ENCODE measurements at places on chromosomes 11 and 22.

DNA sequence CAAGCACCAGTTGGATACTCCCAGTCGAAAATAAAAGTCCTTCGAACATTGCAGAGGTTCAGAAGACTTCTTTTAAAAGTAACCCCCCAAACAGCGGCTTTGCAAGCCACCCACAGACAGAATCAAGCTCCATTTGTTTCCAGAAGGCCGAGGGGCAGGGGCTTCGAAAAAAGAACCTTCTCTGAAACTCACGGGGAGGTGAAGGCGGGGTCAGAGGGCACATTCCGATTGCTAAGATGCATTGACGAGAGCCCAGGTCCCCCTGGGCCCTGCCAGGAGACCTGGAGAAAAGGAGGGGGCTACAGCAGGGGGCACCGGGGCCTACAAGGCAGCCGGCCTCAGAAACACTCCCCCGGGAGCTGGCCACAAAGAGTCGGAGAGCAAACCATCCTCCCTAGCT is 306.8 kb downstream of the MN1 start:
- DNase-seq: no peak

DNA sequence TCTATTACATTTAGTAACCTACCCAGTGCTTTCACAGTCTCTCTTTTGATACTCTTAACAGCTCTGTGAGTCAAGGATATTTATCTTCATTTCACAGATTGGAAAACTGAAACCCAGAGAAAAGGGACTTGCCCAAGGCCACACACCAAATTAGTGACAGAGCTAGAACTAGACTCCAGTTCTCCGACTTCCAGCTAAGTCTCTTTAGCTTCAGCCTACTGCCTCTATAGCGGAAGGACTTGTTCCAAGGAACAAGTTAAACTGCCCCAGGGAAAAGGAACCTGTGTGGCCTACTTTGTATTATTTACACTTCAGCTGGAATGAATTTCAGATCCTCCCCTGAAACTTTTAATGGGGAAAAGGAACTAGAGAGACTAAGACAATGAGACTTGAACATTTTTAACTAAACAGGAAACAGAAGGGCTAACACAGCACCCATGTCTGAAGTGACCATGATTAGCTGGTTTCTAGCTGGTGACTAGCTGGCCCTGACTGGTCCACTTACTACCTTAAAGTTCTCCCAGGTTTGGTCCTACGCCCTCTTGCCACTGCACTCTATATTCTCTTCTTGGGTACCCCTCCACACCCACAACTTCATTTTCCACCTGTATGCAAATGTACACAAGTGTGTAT is 1.3 kb downstream of the LRRC51 start:
- DNase-seq: no peak

DNA sequence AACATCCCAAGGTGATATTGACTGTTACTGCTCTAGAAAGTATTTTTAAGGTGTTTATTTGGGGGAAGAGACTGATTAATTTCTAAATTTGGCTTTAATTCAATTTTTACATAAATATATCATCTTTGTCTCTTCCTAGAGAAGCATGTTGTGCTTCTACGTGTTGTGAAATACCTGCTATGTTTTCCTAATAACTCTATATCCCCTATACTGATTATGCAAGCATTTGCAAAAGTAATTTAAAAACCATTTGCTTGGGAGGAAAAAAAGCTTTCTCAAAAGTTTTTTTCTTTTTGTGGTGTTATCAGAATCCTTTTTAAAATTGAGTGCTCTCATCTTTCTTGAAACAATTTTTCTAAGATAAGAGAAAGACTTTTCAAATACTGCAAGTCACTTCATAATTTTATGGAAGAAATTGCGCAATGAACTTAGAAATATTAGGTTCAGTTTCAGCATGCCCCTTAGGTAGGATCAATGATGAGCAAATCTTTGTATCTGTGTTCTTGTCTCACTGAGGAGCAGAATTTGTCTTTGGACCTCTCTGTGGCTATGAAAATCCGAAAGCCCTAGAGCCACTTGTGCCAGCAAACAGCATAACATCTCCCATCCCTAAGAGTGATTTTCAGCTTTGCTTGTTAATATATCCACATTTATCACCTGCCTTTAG is 7.4 kb upstream of the BLID start:
- no peak for DNase-seq

- DNase-seq: peak; percentile 57
Observed at GRCh38 chr11:82899186-82899820, 927 bp downstream of the PRCP start.

GRCh38 chr11:70720281-70720680 is 322.0 kb downstream of the CTTN start:
- DNase-seq: no peak

DNA sequence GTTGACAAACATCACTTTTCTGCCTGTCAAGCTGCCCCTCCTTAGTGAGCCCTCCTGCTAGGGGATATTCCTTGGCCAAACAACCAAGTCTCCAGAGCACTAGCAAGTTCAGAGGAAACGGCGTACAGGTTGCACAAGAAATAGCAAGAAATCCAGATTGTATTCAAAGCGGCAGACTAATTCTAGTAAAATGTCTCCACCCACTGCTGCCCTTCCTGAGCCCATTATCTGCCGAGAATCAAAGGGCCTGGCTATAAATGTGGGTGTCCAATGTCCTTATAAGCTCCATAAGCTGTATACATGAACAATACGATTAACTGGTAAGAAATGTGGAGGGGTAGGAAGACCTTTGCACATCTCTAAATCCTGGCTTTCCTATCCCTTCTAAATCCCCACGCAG is 44.0 kb upstream of the AKIP1 start:
- DNase-seq: no peak

- no peak for DNase-seq
Observed at GRCh38 chr11:114017723-114018122, 41.8 kb upstream of the ZBTB16 start.

DNA sequence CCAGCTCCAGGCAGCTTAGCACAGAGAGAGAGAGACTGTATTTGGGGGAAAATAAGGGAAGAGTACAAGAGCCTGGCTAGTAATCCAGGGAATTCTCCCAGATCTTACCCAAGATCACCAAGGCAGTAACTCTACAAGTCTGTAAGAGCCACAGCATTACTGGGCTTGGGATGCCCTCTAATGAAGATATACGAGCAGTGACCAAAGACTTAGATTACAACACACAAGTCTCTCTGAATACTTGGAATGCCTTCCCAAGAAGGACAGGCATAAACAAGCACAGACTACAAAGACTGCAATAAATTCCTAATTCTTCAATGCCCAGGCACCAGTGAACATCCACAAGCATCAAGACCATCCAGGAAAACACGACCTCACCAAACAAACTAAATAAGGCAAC is 17.7 kb downstream of the DNAJC24 start:
- no peak for DNase-seq

DNA sequence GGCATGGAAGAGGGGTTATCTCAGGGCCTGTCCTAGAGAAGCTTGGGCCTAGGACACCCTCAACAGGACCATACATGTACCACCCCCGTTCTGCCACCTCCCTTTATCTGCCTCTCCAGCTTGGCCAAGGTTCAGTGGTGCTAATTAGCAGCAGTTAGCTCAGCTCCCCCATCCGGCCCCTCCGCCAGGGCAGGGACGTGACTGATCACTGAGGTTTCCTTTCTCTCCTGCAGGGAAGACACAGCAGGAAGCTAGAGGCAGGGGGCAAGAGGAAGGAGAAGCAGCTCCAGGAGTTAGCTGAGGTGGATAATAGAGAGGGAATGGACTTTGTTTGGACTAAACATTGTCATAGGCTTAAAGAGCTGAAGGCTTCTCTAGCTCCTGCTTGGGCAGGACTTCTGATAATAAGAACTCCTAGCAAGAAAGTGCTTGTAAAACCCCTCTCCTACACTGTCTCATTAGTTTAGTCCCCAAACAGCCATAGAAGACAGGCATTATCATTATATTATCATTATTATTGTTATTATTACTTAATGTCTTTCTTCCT is 53.8 kb downstream of the BUD13 start:
- DNase-seq: peak; percentile 68

DNA sequence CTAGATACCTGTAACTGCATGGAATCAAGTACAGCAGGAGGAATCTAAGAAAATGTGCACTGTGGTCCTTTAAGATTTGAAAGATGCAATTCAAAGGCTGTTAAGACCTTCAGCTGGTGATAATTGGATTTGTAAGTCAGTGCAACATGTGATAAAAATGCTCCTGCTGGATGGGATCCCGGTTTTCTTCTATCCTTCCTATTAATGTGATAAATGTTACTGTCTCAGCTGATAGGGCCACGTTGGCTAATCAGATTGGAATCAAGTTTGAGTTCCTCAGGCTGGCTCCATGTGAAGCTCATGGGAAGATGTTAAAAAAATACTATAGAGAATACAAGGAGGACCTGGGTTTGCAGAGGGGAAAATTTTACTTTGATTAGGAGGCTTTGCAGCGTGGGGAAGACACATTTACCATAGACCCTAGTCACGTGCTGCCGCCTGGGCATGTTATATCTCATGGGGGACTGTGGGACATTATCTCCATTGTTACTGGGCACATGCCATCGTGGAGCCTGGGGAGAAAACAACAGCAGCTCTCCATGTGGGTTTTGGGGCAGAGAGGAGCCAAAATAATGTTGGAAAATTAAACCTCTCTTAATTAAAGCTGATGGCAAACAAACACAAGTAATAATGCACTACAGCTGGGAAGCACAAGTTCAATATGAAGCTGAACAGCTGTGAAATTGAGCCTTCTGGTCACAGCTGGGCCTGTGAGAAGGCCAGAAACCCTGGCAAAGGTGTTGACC is 652.5 kb downstream of the NTM start:
- no peak for DNase-seq

DNA sequence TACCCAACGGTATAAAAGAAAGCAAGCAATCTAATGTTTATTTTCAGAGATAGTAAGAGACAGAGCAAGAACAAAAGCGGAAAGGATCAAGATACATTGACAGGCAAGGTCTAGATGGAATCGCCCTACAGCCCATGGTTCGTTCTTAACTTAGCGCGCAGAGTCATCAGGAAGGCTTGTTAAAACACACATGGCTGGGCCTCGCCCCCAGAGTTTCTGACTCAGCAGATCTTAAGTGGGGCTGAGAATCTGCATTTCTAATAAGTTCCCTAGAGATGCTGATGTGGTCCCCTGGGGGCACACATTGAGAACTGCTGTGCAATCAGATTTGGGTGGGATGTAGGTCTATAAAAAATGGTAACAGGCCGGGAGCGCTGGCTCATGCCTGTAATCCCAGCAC is 35.8 kb upstream of the CHRM4 start:
- DNase-seq: no peak

GRCh38 chr22:29308791-29309262 is 2.4 kb downstream of the GAS2L1 start:
- DNase-seq: no peak

- no peak for DNase-seq
Observed at GRCh38 chr11:36342327-36342726, 46.2 kb downstream of the PRR5L start.

GRCh38 chr11:70324376-70325115 is 54.1 kb downstream of the PPFIA1 start:
- DNase-seq: no peak

Measured in NCI-H1417 (cell line).